ENCODE measurements at places on chromosomes 4 and X.

DNA sequence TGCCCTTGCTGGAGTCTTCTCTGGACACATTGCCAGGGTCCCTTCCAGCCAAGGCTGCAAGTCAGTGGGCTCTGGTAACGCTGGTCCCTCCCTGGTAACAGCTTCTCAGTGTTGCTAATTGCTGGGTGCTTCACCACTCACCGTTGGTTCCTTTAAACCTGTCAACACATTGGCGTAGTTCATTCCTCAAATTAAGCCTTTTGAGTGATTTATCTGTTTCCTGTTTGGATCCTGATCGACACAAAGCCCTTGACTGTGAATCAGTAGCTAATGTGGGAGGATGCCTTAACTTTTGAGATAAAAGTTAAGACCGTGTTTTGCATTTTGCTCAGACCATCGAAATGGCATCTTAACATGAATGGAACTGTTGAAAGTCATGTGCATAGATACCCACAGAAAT is 125.9 kb downstream of the AMELX start:
- no peak for DNase-seq

GRCh38 chr4:126144543-126145237 is 829.9 kb downstream of the FAT4 start:
- no peak for DNase-seq

DNA sequence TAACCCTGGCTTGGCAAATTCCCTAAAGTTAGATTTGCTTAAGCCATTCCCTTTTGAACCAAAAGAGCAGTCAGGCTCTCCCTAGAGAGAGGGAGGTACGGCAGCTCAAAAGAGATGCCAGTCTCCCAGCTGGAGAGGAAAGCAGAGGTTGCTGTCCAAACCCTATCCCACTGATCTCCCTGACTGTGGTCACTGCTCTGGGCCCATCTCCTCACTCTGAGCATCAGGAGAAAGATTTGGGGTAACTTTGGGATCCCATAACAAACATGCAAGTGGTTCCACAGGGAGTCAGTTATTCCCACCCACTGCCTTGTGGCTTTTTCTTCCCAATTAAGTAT is 17.1 kb downstream of the ACSL1 start:
- no peak for DNase-seq

- DNase-seq = no peak
Observed at GRCh38 chr4:160716551-160716950, 1447.2 kb downstream of the FSTL5 start.

- DNase-seq = no peak
Observed at GRCh38 chrX:149131774-149132173, 373.3 kb downstream of the IDS start.

- DNase-seq = no peak
Observed at GRCh38 chr4:118557298-118557851, 127.8 kb upstream of the METTL14 start.

GRCh38 chr4:75321484-75321883 is 192.7 kb downstream of the RCHY1 start:
- DNase-seq = no peak

DNA sequence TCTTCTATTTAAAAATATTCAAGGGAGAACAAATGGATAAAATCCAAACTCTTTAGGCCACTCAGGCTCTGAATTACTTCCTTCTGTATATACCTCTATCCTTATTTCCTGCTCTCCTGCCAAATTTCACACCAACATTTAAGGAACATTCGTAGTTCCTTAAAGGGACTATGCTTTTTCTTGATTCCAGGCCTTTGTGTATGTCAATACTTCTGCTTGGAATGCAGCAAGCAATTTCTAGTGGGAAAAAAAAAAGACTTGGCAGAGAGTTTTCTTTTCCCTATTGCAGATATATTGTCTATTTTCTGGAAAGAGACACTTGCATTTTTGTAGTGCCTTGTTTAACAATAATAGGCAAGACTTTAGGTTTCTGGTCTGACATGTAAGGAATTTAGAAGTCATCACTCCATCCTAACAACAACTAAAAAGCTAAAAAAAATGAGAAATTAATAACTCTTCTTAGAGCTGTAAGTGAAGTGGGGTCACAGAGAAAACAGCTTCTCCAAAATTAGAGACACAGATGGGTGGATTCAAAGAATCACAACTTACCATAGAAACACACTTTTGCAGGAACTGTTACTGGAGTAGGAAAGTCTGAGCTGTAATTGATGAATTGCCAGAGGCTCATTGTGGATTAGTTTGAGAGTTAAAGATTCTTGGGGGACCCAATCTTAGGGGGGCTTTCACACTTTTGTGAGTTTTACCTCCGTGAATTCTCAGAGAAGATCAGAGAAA is 2.1 kb upstream of the ADH5 start:
- DNase-seq = no peak

GRCh38 chr4:38013461-38014366 is 53.5 kb downstream of the PTTG2 start:
- no peak for DNase-seq
